ENCODE measurements at places on chromosomes 12 and 14. TPM values are rescaled to one million over a fixed set of nuclear protein-coding genes. Genes with fewer than 3 reads are reported as not detected.
A peak's percentile ranks its signal among the peaks of the same experiment; 100 is the strongest.

HOXC9 gene
- total RNA-seq, result not detected

PRPH gene
- total RNA-seq, result 1.0 TPM

DHRS2 gene
- total RNA-seq, result 1.2 TPM

SAMD15 gene
- total RNA-seq, result 2.8 TPM

DNA sequence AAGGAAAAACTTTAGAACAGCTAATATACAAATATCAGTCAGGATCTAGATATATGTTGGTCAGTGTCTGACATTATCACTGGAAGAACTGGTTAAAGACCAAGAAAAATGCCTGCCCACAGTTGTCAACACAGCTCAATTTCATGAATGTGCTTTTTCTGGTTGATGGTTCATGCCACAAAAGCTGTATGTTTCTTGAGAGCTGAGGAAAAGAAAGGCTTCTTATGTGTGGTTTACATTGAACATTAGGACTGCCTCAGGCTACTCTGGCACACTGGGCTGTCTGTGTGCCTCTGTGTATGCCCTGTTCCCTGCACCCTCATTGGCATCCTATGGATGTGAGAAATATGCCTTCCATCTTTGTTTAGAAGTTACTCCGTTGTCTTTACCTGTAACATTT is 218.8 kb upstream of the RGS6 start:
- no peak for DNase-seq

GRCh38 chr12:92732216-92732615 is 29.4 kb downstream of the PLEKHG7 start:
- DNase-seq, result no peak

DNA sequence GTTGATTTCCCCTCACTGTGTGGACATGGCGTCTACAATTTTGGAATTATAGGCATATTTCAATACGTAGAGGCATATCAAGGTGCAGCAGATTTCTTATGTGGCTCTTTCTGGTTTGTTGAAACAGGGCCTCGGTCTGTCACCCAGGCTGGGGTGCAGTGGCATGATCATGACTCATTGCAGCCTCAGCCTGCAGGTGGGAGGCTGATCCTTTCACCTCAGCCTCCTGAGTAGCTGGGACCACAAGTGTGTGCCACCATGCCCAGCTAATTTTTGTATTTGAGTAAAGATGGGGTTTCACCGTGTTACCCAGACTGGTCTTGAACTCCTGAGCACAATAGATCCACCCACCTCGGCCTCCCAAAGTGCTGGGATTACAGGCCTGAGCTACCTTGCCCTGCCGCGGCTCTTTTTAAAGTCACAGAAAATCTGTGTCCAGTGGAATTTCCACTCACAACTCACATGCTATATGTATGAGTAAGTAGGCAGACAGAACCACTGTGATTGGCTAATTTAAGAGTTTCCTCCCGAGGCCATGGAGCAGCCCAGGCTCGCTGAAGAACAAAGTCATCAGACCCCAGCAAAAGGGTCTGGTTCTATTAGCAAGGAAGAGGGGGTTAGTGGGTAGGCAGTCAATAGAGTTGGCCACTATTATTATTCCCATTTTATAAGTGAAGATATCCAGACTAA is 9.1 kb downstream of the GNG2 start:
- no peak for DNase-seq

- DNase-seq, result no peak
Observed at GRCh38 chr14:105168093-105168420, 519 bp downstream of the JAG2 start.

GRCh38 chr14:104328607-104329006 is 190.2 kb downstream of the KIF26A start:
- no peak for DNase-seq

DNA sequence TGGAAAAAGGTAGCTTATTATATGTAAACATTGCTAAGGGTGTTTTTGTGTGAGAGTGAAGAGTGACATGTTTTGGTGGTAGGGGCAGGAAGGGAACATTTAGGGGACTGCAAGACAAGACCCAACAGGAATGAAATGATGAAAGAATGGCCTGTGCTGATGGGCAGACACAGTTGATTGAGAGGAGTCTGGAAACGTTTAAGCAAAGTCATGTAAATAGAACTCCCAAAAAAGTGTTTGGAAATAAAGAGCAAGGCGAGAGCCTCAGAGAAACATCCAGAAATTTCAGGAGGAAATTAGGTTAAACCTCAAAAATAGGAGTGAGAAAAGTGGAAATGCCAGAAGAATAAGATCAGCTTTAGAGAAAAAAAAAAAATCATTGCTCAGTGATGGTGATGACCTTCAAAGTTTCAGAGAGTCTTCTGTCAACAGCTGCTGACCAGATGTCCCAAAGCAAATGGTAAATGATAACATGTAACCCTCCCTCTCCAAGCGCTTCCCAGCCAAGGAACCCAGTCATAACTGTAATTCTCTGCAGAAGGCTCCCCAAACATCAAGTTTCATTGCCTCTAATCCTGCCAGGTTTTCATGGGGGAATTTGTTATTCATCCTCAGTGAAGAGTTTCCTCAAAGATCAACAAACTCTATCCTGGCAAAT is 223.2 kb upstream of the FAR2 start:
- DNase-seq, result no peak

- DNase-seq, result no peak
Observed at GRCh38 chr12:120324841-120325417, 2.6 kb downstream of the PLA2G1B start.

DNA sequence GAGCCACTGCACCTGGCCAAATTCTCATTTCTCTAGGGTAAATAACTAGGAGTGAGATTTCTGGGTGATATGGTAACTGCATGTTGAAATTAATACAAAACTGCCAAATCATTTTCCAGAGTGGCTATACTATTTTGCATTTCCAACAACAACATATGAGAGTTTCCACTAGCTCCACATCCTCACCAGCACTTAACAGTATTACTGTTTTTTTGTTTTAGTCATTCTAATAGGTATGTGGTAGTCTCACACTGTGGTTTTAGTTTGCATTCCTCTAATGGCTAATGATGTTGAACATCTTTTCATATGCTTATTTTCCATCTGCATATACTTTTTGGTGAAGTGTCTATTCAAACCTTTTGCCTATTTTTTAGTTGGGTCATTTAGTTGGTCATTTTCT is 5.8 kb upstream of the ZFP36L1 start:
- DNase-seq, result no peak

DNA sequence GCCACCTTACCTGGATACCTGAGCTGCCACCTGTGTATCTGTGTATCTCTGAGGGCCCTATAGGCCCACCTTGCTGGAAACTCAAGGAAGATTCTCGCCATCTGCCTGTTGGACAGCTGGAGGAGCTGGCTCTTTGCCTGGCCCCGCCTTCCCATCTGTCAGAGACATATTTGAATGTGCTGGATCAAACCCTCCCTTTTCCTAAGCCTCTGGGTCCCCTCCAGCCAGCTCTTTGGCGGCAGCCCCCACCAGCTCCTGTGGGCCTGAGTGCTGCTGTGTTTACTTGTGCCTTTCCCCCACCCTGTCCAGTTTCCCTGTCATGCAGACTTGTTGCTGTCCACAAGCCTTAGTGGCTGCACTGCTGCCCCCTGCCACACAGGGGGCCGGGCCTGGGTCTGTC is 55.9 kb upstream of the SRSF5 start:
- peak; percentile 68 for DNase-seq

GRCh38 chr14:49619730-49620129 is 696 bp downstream of the RPL36AL start:
- DNase-seq, result no peak

- DNase-seq, result no peak
Observed at GRCh38 chr14:77544571-77544970, 46.0 kb upstream of the ISM2 start.

All from lower lobe of right lung (tissue), 2 donors.